BE2C (cell line): ENCODE measurements at places on chromosomes 1 and 21.
A peak's percentile ranks its signal among the peaks of the same experiment; 100 is the strongest.

GRCh38 chr1:53155534-53155933, 13.1 kb upstream of the SLC1A7 start:
- no peak for DNase-seq

DNA sequence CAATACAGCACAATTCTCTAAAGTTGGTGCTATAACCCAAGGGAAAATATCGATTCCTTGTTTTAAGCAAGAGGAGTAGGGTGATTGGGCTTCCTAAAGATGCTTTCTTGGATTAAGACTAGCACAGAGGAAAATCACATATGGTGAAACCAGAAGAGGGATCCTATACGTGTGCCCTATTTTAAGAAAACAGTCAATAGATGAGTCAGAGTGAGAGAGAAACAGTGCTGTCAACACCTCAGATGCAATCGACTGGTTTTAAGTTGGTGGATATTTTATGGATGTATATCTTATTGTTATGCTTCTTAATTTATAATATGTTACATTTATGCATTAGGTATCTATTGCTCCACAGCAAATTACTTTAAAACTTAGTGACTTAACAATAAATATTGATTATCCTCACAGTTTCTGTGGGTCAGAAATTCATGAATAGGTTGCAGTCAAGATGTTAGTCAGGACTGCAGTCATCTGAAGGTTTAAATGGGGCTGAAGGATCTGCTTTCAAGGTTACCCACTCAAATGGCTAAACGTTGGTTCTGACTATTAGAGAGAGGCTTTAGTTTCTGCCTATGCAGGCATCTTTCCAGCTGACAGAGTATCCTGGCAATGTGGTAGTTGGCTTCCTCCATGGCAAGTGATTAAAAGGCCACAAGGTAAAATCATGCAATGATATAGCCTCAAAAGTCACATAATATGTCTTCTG, 61.6 kb upstream of the DEPDC1 start:
- no peak for DNase-seq

- DNase-seq: no peak
Measured at GRCh38 chr1:206713070-206713469, 28.4 kb downstream of the MAPKAPK2 start.

- DNase-seq: no peak
Measured at GRCh38 chr1:44261962-44262361, 48.7 kb downstream of the DMAP1 start.

- DNase-seq: no peak
Measured at GRCh38 chr1:205451202-205451601, 4.6 kb downstream of the BLACAT1 start.

DNA sequence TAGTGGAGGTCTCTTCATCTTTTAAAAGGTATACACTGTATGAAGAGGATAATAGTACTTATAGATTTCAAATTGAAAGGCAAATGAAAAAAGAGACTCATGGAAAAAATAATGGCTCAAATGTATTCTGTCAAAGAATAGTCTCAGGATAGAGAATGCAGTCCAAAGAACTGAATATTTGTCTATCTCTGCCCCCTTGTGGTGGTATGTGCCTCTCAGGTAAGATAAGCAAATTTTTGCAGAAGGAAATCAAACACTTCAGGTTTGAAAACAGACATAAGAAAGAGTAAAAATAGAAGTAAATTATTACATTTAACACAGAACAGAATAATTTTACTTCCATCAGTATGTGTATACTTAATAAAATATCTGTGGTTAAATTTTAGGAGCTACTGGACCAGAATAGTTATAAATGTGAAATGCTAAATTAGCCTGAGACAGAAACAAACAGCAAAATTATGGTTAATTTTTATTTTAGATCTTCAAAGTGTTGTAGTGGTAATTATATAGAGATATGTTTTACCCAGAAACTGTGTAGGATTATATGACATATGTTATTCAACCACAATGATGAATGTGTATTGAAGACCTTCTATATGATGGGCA, 164.4 kb upstream of the PALMD start:
- peak; percentile 80 for DNase-seq

DNA sequence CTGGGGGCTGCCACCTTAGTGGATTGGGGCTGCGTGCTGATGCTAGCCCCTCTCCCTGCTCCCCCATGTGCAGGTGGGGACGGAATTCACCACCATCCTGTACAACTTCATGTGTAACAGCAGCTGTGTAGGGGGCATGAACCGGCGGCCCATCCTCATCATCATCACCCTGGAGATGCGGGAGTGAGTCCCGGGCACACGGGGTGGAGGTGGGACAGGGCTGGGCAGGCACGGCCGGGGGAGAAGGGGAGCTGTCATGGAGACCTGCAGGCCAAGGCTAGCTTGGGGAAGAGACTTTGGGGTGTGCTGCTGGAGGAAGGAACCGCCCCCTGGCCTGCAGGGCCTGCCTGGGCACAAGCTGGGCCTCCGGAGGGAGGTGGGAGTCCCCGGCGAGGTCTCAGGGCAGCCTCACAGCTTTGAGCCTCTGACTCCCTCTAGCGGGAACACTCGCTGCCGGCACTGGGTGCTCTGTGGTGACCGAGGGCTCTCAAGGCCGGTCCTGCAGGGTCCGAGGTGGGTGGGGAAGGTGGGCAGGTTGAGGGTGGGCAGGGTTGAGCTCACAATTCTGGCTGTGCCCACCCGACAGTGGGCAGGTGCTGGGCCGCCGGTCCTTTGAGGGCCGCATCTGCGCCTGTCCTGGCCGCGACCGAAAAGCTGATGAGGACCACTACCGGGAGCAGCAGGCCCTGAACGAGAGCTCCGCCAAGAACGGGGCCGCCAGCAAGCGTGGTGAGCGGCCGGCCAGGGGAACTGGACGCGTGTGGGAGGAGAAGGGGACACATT, 25.0 kb upstream of the CCDC27 start:
- DNase-seq: peak; percentile 60

- DNase-seq: no peak
Measured at GRCh38 chr1:44282704-44283426, 69.6 kb downstream of the DMAP1 start.

- DNase-seq: peak; percentile 58
Measured at GRCh38 chr1:153353226-153353947, 4.3 kb upstream of the S100A9 start.

GRCh38 chr1:176462674-176463378, at the start of gene PAPPA2:
Gene PAPPA2 (plus strand): TSS chr1:176463175. CDS start chr1:176556323, 93,148 bp downstream.
- no peak for DNase-seq

GRCh38 chr1:232806186-232806510, 932 bp downstream of the MAP10 start:
- no peak for DNase-seq

DNA sequence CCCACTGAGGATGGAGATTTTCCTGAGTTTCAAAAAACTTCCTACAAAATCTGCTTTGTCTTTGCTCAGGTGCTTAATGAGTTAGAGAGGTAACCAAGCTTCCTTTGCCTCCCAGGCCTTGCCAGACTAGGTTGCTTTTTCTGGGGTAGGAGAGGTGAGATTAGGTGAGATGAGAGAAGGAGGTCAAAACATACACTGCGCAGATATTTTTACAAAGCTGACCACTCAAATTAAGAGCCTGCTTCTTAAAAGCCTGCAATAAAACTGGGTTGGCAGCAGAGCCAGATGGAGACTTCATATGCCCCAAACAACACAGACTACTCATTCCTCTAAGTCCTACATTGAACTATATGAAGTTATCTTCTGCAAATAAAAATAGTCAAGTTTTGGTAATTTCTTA, 352.5 kb downstream of the NUF2 start:
- DNase-seq: no peak

DNA sequence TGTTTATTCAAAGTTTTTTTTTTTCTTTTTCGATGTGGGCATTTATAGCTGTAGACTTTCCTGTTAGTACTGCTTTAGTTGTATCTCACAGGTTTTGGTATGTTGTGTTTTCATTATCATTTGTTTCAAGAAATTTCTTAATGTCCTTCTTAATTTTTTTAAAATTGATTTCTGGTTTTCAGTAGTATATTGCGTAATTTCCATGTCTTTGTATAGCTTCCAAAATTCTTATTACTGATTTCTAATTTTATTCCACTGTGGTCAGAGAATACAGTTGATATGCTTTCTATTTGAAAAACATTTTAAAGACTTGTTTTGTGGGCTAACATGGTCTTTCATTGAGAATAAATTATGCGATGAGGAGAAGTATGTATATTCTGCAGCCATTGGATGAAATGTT, 463.2 kb upstream of the B3GALT2 start:
- DNase-seq: no peak

GRCh38 chr1:169570172-169570574, 16.1 kb downstream of the F5 start:
- no peak for DNase-seq

DNA sequence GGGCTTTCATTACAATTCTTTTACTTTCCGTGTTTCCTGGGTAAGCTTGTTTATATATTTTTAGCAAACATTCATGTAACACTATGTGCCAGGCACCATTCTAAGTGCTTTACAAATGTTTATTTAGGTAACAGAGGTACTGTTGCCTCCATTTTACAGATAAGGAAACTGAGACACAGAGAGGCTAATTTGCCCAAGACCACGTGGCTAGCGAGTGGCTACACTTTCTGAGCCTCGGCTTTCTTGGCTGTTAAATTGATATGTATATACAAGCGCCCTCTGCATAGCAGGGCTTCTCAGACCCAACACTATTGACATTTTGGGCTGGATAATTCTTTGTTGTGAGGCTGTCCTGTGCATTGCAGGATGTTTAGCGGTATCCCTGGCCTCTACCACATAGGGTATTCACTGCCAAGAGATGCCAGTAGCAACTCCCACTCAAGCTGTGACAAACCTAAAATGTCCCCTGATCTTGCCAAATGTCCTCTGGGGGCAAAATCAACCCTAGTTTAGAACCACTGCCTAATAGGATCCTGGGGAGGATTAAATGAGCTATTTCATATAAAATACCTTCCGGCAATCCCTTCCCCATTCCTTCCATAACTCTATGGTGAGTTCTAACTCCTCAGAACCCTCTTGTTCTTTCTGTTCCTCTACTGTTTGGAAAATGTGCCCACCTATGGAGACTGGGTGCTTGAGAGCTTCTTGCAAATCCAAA, 17.2 kb upstream of the ID3 start:
- DNase-seq: no peak

DNA sequence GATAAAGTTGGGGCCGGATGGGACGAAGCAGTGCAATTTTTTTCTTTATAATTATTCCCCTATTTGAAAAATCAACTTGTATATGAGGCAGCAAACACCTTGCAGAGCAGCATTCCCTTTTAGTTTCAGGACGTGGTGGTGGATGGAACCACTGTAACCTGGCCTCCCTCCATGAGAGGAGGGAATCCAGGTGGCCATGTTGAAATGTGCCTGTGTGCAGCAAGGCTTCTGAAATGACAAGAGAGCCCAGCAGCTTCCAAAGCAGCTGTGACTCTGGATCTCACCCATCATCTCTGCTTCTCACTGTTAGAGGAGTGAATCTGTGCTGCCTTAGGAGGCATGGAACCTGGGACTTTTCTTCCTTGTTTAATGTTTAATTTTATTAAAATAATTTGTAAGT, 42.3 kb downstream of the NFIA start:
- DNase-seq: peak; percentile 7

GRCh38 chr1:202143768-202144401, 652 bp downstream of the ARL8A start:
- no peak for DNase-seq

GRCh38 chr1:234277161-234277868, 95.9 kb upstream of the COA6 start:
- no peak for DNase-seq
